RPMI8226 (cell line): ENCODE measurements at places on chromosomes 5 and 9.

- no peak for DNase-seq
Measured at GRCh38 chr5:10251405-10251804, 1.3 kb downstream of the CCT5 start.

GRCh38 chr9:111662576-111663300, 1.3 kb downstream of the GNG10 start:
- DNase-seq = no peak

DNA sequence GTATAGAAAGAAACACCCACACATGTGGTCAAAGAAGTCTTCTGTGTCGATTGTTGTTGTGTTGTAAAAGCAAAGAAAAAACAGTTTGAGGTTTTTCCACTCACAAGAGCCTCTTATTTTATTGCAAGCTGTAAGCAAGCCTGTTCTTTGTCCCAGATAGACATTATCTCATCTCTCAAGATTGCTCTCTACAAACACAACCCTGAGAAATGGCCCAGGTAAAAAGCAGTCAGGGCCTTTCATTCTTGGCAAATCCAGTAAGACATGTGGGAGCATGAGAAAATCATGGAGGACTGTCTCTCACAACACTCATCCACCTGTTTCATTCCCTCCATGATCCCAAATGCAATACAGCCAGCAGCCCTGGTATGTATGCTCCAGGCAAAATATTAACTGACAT, 286.6 kb upstream of the POU5F2 start:
- DNase-seq = no peak

DNA sequence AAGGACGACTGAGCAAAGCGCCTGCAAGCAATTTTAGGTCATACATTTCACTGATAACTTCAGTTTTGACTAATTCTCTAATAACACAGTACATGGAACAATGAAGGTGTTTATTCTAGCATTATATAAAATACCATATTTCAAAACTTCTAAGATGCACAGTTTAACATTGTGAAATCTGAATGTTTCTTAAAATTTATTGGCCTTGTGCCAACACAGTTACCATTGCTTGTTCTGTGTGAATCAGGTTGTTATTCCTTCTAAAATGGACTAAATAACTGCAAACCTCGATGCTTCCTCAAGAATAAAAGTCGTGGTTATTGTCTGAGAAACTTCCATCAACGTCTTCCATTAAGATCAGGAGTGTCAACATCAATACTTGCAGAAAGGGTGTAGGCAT, 8.0 kb downstream of the MCC start:
- DNase-seq = no peak

GRCh38 chr9:80707120-80707519, 982.2 kb downstream of the TLE1 start:
- no peak for DNase-seq

DNA sequence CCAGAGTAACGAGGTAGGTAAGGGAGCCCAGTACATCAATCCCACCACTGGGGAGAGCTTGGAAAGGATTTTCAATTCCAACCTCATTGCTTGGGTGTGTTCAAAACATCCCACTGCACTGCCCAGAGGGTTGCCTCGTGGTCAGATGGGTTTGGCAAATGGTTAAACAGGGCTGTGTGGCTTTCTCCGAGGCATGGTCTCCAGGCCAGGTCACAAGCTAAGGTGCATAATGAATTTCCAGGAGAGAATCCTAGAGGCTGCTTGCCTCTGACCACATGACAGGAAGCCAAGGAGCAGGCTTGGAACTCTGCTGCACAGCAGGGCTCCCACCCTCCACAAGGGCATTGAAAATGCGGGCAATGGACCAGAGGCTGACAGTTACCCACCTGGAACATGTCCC, 51.6 kb downstream of the DAP start:
- DNase-seq = no peak

- no peak for DNase-seq
Measured at GRCh38 chr5:139058121-139058520, 140.0 kb downstream of the SIL1 start.

DNA sequence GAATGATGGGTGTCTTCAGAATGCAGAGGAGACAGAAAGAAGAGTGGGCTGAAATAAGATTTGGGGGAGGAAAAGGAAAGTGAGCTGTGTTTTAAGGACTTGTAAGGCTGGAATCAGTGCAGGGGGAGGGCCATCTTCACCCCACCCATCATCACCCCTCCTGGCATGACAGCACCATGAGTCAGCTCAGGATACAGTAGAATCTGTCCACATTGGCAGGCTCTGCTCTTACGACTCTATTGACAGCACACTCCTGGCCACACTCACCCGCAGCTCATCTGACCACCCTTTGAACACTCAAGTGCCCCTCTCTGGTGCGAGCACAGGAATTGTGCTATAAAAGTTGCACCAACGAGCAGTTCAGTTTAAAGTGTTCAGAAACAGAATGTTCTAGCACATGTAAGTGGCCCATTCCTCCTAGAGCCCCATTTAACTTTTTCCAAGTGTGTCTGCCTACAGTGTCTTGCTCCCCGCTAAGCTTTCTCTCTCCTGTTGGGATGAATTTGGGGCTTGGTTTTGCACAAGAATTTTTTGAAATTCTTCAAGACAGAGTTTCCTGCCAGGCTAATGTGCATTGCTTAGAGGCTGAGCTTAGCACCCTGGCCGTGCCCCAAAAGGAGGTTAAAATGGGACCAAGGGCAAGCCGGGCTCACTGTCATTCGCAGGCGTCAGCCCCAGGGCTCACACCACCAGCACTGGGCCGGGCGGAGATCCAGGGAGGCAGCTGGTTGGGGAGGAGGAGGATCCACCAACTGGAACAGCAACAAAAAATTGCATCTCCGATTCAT, 12.0 kb downstream of the ADRA1B start:
- no peak for DNase-seq

GRCh38 chr9:15018096-15018637, 107.9 kb upstream of the FREM1 start:
- DNase-seq = no peak

GRCh38 chr5:141703133-141703561, 21.1 kb upstream of the ARAP3 start:
- no peak for DNase-seq

DNA sequence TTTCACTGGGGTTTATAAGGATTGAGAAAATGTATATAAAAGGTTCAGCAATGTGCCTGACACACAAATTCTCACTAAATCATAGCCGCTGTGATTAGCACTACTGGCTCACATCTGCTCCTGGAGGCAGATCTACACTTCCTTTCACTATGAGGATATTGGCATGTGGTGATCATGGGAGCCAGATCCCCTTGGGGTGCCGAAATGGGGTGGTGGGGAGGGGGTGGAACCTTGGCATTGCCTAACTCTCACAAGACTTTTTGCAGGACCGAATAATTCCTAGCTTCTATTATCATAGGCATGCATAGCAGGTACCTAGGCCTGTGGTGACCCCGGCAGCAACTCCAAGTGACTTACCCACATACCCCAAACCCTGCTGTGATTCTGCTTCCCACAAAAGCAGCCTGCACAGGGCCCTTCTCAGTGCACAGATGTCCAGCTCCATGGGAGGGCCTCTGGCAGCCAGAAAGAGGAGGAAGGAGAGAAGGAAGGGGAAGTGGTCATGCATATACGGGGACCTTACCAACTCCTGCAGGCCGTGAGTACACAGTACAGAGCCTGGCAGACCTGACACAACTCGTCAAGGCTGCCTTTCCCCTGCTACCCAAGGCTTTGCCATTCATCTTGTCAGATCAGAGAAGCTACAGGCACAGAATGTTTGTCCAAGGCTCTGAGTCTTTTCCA, 61.3 kb upstream of the IQGAP2 start:
- DNase-seq = no peak

DNA sequence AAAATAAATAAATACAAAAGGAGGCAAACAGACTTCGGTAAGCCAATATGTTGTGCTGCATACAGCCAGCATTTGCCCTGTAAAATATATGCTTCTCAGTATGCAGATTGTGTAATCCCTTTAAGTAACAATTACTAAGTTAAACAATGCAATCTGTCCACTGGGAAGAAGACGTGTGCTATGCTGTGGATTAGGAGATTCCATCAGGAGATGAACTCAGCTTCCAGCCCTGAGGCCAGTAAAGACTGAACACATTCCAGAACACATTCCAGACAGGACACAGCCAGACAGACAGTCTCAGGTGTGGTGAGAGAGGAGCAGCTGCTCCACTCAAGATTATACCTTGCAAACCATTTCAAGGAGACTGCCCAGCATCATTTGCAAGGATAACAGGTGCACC, 97.8 kb downstream of the MPDZ start:
- no peak for DNase-seq

DNA sequence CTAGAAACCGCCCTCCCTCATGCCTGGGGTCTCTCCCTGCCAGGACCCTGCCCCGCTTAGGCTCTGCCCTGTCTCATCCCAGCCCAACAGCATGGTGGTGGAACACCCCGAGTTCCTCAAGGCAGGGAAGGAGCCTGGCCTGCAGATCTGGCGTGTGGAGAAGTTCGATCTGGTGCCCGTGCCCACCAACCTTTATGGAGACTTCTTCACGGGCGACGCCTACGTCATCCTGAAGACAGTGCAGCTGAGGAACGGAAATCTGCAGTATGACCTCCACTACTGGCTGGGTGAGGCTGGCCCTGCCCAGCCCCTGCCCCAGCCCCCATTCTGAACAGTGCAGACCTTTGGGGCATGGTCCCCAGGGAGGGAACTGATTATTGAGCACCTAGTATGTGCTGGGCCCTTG, 33.9 kb downstream of the GSN start:
- DNase-seq = no peak

- DNase-seq = peak; percentile 83
Measured at GRCh38 chr9:93058355-93059010, at the start of gene SUSD3. TSS of gene SUSD3 (plus strand) at chr9:93058701. CDS start at chr9:93058743, 42 bp downstream.

DNA sequence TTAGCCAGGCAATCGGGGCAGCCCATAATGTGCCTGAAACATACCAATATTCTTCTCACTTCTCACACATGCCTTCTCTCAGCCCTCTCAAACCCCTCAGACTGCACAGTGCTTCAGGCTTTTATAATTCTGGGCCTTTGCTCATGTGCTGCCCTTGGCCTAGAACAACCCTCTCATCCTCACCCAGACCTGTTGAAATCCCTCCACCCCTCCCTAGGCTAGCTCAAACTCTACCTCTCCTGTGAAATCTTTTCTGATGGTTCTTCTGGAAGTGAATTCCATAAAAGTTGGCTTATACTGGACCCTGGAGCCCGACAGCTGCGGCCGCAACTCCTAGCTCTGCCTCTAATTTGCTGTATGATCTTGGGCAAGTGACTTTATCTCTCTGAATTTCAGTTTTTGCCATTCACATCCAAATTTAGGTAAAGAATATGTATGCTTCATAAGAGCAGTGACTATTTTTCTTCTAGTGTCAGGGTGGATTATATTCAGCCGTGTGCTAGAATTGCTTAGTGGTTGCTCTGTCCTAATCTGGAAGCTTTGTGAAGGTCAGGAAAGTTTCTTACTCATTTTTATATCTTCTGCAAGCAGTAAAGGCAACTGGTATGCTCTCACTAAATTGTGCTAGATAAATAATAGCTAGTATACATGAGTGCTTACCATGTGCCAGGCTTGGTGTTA, 221.4 kb downstream of the MAPKAP1 start:
- no peak for DNase-seq

GRCh38 chr5:95934207-95934804, 27.3 kb downstream of the ELL2 start:
- no peak for DNase-seq

DNA sequence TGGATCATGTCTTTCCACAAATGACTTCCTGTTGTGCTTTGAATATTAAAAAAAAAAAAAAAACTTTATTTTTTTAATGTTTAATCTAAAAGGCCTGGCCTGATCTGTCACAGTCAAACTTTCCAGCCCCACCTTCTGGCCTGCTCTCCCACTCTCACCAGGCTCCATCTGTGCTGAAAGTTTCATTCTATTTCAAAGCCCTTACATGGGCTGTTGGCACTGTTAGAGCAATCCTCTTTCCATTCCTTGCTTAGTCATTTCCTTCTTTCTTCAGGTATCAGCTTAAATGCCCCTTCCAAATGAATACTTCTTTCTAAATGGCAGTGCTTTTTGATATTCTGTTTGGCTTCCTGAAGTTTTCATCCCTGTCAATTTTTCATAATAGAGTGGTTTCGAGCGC, 1104.8 kb upstream of the C9orf72 start:
- DNase-seq = no peak

DNA sequence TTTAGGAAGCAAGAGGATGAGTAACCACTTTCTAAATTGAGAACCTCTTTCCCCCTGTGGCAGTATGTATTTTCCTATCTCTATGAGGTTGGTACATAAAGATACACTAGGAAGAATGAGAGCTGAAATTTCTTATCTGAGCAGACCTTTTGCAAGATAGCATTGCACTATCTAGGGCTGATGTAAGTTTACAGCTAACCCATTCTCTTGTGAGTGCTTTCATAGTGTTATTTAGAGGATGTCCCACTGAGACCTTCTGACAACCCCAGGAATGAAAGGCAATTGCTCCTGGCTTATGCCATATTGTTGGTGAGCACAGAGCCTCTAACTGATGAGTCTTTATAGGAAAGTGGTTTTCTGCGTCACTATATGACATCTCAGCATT, 1209.3 kb upstream of the CDH6 start:
- no peak for DNase-seq

DNA sequence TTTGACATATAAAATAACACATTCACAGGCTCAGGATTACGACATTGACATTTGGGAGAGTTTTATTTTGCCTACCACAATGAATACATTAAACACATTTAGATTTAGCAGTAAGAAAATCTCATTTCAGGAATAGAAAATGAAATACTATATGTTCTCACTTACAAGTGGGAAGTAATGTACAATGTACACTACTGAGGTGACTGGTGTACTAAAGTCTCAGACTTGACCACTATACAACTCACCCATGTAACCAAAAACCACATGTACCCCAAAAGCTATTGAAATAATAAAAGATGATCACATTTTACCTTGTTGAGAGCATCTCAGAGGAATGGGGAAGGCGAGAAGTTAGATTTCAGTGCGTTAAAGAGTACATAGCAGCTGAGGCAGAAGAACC, 1202.4 kb upstream of the SEMA6A start:
- DNase-seq = no peak

DNA sequence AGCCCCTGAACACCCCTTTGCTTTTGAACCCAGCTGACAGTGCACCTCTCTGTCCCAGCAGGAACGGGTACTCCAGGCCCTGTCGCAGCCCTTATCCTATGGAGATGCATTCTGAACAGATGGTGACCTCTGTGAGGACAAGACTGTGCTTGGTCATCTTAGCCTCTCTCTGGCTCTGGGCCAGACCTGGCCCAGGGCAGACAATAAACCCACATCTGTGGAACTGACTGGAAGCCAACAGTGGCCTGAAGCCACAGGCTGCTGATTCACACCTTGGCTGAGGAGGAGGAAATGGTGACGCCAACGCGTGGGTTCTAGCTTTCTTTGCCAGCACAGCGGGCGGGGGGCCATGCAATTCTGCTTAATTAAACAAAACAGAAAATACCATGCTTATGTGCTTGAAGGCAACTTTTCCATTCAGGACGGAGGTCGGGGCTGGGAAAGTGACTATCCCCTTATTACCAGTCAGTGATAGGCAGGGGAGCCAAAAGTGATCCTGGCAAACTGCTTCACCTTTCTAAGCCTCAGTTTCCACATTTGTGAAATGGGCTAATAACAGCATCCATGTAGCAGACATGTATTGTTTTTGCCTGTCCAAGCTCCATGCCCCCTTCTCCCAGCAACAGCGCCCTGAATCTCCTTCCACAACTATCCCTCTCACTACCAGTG, 10.8 kb downstream of the SH3PXD2B start:
- DNase-seq = peak; percentile 95
